ENCODE measurements at places on chromosomes 2 and 18.

GRCh38 chr18:74734013-74734444 lies 136.4 kb downstream of the ZNF407 start:
- no peak for DNase-seq

DNA sequence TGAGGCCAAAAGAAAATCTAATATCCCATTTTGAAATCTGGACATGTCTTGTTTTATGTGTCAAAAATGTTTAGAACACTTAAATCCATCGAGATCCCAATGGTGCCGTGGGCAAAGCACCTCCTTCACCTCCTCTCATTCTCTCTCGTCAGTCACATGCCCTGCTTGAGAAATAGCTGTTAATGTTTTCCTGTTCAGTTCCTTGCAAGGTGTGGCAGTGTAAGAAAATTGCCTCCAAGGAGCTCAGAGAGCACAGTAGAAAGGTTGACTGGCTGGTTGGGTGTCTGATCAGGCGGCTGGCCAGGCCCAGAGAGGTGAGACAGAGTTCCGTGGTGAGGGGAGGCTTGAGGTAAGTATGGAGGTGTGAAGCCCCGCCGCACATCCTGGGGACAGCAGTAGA lies 210.2 kb downstream of the TSN start:
- DNase-seq: no peak

DNA sequence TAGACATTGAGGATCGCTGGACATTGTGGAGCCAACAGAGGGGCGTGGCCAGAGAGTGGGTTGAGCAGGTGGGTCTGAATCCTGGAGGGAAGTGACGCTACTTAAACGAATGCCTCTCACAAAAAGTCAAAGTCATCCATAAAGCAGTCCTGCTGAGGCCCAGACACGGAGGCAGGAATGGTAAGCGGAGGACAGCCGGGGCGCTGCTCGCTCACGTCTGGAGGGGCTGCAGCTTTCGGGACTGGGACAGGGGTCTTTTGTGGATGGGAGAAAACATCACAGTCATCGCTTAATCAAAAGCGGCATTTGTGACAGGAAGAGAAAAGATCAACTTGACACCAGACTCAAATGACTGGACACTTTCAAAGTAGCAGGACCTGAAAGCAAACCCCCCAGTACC lies 88.4 kb downstream of the PTGR3 start:
- no peak for DNase-seq

DNA sequence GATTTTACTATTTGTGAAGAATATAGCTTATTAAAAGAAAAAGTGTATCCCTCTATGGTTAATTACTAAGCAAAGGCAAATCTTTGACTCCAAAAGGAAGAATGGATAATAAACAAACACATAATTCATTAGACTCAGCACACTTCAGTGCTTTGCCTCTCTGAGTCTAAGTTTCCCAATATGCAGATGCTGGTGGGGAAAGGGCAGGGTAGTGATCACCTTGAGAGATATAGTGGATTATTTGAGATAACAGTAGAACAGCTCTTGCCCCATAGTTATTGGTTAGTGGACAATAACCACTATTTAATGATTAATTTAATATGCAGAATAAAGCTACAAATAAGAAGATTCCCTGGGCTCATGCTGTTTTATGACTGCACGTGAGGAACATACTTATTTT lies 98.2 kb upstream of the SLC8A1 start:
- DNase-seq: no peak

- no peak for DNase-seq
Measured at GRCh38 chr18:48108136-48108535, 177.7 kb upstream of the SMAD2 start.

DNA sequence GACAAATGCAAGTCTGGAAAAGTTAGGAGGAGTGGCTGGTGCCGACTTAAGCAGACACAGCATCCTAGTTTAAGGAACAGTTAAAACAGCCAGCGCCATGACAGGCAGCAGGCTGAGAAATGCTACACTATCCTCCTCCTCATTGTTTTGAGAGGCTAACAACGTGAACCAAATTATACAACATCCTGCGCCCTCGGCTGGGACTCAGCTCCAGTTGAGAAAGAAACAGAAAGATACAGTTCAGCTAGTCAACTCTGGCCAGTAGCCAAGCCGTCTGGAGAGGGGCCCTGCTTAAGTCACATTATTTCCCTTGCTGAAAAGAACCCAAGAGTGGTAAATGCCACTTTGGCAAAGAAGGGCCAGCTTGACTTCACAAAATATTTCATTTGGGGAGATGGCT lies 90.2 kb downstream of the BCL11A start:
- DNase-seq: no peak

- no peak for DNase-seq
Measured at GRCh38 chr18:2424420-2424819, 146.9 kb downstream of the METTL4 start.

- DNase-seq: no peak
Measured at GRCh38 chr2:232097758-232098157, 136.2 kb downstream of the DIS3L2 start.

GRCh38 chr2:163191372-163191771 lies 352.8 kb upstream of the KCNH7 start:
- no peak for DNase-seq

All from CD4-positive, alpha-beta memory T cell (primary cell).